ENCODE measurements at places on chromosomes 4 and X.

DNA sequence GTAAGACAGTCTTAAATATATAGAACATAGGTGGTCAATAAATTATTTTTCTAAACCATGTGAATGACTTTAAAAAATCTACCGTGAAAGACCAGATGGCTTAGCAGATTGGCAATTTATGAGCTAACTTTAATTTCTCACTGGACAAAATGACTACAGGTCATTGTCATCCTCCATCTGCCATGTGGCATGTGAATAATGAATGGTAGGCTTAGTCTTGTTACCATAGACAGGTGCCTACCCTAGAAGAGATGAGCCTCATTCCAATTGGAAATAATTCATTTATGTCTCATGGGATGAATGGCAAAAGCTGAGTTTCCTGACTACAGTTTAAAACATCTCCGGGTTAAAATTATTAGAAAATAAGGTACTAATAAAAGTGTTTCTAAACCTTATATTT is 1043.3 kb downstream of the FAT4 start:
- DNase-seq, result no peak

GRCh38 chr4:1294424-1294823 is 4.7 kb downstream of the MAEA start:
- no peak for DNase-seq

DNA sequence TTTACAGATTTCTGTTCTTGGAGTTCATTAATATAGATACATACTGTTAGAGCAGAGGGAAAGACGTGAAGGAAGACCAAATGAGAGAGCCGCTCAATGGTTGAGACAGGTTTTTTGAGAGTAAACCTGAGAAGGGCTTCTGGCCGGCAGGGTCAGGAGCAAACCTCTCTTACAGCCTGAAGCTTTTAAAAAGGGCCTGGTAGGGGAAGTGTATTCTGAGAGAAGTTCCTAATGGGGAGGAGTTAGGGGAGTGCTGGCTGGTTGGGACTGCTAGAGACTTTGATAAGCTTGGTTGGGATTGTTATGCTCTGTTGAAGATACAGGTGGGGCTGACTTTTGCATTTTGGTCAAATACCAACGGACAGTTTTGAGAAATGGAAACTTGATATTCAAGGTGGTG is 186.8 kb upstream of the PABPC4L start:
- DNase-seq, result no peak

DNA sequence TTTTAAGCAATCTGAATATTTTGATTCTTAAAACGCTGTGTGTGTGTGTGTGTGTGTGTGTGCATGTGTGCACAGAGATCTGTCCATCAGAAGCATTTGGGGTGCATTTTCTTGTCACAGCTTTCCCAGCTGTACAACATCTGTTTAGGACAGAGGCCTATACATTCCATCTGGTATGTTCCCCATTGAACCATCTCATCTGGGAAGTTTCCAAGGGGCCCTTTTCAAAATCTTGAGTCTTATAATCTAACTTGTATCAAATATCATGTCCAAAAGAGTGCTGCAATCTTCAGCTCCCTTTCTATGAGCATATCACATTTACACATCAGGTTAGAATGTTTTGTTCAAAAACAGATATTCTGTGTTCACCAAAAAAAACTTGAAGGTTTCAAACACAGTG is 16.5 kb upstream of the MID1 start:
- no peak for DNase-seq

DNA sequence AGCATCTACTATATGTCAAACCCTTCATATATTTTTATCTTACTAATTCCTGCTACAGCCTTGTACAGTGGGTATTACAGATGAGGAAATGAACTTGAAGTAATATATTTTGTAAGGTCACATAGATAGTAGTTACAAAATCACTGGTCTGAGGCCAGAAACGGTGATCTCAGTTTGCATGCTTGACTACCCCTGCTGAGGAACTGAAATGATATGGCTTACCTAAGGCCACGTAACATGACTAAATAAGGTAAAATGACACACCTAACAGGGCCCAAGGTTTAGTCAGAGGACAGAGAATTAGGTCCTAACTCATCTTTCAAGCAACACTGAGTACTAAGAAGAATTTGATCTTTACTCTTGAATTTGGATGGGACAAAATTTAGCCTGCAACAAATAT is 1.5 kb upstream of the COMMD8 start:
- peak; percentile 8 for DNase-seq

DNA sequence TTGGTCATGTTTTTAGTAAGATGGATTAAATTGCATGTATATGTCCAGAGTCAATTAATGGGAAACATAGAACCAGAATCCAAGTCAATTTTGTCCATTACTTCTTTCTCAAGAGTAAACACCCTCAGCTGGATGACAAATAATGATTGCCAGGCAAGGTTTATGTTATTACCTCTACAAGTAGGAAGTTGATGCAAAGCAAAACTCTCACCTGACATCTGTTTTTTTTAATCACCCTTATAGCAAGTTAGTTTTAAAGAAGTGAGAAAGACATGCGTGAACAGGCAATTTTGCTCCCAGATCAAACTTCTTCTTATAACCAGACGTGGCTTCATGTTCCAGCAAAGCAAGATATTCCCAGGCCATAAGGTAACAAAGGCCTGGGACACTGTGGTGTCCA is 348.5 kb upstream of the FTHL17 start:
- no peak for DNase-seq

- DNase-seq, result peak; percentile 30
Measured at GRCh38 chr4:118981839-118982381, 93.3 kb downstream of the SYNPO2 start.

GRCh38 chr4:118845552-118846050 is 9.7 kb upstream of the SEC24D start:
- no peak for DNase-seq

DNA sequence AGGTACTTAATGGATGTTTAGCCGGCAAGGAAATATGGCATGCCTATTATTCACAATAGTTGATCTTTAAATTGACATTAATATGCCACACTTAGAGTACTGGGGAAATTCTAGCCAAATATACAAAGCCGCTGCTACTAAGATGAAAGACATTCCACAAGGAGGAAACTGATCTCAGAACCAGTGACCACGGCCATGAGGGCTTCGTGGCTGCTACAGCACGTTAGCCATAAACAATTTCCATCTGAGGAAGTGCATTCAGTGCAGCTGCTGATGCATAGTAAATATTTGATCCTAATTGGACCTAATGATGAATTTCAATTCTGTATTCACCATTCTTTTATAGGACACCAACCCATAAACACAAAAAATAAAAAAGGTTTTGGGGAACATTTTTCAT is 59.1 kb downstream of the SORBS2 start:
- DNase-seq, result no peak

DNA sequence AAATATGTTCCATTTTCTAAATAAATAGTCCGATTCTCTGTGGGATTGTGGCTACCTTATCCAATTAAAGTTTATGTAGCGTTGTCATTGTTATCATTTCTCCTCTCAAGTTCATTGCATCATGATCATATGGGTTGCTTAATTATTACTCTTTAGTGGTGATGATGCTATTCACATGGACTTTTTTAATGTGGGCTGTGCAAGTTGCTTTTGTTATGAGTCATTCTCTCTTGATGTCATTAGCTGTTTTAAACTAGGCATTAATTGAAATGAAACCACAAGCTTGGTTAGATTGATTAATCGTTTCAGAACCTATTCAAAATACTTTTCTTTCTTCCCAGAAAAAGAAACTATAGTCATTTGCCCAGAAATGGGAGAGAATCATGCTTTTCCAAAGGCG is 38.2 kb downstream of the NHS start:
- DNase-seq, result no peak

- DNase-seq, result no peak
Measured at GRCh38 chrX:76921176-76921575, 493.7 kb downstream of the MAGEE1 start.

DNA sequence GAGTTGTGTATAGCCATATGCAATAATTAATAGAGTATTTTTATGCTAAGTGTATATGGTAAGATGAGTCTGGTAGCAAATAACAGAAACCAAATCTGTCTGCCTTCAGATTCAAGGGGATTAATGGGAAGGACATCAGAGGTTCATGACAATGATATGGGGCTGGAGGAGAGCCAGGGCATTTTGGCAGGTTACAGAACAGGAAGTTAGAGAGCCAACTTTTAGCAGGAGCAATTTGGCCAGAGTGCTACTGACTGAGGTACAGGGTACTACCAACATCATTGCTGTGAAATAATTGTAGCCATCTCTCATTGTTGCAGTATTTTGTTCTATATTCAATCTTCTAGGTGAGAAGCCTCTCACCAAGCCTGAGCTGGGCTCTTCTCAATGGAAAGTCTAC is 210.9 kb upstream of the FAM47A start:
- DNase-seq, result no peak

DNA sequence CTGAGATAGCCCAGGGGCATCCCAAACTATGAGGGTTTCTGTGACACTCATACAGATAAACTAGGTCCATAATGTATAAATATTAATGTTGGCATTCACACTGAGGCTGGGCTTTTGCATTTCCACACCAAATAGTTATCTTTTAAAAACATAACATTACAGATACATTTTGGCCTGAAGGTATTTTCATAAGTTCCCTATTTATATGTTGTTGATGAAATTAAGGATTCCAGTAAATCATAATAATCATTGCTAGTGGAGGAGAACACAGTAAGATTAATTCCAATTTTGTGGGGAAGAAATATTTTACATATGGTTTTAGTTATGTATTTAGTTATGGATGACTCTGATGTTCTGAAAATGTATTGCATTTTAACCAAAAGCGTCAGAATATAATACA is 479.6 kb downstream of the CCSER1 start:
- no peak for DNase-seq

DNA sequence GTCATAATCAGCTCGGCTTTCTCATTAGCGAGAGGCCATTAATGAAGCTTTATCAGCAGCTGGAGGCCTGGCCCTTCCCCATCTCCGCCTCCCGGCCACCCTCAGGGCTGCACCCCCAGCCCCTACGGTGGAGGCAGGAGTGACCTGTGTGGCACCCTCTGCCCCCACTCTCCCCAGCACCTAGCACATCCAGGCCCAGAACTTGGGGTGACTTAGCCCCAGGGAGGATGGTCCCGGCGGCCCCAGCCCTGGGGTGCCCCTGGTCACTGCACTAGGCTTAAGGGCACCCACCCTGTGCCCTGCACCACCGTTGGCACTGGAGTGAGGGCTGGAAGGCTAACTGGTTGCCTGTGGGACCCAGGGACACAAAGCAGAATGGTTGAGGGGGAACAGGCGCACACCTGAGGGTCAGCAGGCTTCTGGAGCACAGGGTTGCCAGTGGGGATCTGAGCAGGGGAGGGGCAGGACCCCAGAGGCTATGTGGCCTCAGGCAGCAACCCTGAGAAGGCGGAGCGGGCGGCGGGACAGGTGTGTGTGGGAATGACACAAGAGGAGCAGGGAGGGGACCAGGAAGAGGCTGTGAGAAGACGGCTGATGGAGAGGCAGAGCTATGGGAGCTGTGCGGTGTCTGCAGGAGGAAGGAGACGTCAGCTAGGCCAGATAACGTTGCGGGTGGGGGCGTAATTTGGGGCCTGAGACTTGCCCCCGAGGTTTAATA is 120.2 kb downstream of the FAM53A start:
- DNase-seq, result no peak

DNA sequence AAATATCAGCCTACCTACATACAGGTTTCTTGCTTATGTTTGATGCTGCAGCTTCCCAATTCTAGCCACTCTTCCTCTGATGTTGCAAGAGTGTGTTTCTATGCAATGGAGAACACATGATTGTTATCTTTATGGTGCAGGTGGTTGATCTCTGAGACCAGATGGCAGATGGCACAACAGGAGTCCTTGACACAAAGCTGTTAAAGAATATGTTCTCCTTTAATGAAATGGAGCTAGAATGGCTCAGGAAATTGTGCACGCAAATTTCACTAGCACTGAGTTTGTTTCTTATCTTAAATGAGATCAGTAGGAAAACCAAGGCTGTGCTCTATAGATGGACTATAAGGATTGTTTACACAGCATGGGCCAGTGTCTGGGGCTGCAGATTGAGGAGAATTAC is 29.9 kb upstream of the TTC29 start:
- no peak for DNase-seq

DNA sequence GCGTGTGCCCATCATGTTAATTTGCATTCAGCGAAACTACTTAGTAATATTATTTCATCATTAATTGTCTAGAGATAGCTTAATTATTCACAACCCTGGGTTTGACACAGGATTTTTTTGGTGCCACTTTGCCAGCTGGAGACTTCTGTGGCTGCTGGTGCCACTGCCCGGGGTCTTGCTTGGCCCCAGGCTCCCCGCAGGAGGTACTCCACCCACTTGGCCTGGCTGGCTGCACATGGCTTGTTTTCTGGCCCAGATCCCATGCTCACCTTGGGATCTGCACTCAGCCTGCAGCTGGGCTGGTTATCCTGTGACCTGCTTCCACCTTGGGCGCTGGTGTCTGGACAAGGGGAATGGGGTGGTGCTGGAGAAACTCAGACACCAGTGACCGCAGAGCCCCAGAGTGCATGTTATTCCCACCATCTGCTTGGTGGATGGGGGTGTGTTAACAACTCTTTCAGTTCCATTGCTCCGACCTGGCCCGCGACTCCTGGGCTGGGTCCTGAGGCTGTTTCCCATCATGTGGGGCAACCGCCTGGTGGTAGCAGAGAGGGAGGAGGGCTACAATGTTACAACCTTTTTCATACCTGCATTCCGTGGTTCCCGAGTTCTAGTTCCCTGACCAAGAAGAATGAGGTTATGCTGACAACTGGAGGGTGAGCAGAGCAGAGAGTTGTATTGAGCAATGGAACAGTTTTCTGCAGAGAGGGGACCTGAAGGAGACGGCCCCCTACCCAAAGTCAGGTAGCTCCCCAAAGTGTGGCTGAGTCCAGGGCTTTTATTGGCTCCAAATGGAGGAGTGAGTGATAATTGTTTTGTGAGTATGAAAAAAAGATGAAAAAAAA is 1950.0 kb upstream of the IGFBP7 start:
- no peak for DNase-seq

- no peak for DNase-seq
Measured at GRCh38 chrX:44062840-44063239, 89.7 kb upstream of the NDP start.

- no peak for DNase-seq
Measured at GRCh38 chr4:13642170-13642950, 14.8 kb upstream of the BOD1L1 start.

- DNase-seq, result no peak
Measured at GRCh38 chr4:35253331-35253730, 991.0 kb downstream of the ARAP2 start.

- DNase-seq, result no peak
Measured at GRCh38 chrX:77087529-77088169, 359.5 kb upstream of the FGF16 start.

DNA sequence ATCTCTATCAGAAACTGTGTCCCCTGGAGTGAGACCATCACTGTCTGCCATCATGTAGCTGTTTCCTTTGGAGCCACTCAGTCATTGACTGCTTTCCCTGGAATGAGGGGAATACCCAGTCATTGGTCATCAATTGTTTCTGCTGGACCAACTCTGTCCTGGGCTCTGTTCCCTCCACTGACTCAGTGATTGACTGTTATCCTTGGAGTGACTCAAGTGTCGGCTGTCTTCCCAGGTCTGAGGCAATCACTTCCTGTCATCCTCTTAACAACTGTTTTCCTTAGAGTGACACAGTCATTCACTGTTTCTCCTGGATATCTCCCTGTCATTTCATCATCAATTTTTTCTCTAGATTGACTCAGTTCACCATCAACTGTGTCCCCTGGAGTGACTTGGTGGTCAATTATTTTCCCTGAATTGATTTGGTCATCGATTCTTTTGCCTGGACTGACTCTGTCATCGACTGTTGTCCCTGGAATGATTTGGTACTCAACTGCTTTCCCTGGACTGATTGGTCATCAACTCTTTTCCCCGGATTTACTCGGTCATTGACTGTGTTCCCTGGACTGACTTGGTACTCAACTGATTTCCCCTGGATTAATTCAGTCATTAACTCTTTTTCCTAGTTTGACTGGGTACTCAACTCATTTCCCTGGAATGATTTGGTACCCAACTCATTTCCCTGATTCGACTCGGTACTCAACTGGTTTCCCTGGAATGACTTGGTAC is 327.9 kb upstream of the VCX start:
- no peak for DNase-seq
